Stimulated activated CD4-positive, alpha-beta T cell treated with anti-CD3 and anti-CD28 coated beads, Interleukin-4, amount 100 ng/mL, for 24 hours (primary cell): ENCODE measurements at places on chromosomes 2 and 18.

DNA sequence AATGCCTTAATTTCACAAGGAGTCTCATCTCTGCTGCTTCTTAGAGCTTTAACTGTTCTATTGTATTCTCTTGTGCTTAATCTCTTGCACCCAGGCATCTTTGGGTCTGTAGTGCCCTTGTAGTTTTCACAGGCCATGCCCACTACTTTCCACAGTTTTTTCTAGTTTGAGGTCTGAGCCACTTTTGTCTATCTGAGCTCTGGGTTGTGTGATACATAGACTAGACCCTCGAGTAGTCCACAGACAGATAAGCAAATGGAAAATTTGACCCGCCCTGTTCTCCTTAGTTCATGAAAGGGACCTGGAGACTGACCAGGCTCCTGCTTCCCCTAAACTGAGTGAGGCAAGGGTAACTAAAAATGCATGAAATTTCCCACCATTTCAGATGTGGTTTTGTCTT lies 466.8 kb upstream of the ZEB2 start:
- no peak for DNase-seq

- no peak for DNase-seq
Observed at GRCh38 chr2:241225983-241226382, 37.5 kb downstream of the ANO7 start.

DNA sequence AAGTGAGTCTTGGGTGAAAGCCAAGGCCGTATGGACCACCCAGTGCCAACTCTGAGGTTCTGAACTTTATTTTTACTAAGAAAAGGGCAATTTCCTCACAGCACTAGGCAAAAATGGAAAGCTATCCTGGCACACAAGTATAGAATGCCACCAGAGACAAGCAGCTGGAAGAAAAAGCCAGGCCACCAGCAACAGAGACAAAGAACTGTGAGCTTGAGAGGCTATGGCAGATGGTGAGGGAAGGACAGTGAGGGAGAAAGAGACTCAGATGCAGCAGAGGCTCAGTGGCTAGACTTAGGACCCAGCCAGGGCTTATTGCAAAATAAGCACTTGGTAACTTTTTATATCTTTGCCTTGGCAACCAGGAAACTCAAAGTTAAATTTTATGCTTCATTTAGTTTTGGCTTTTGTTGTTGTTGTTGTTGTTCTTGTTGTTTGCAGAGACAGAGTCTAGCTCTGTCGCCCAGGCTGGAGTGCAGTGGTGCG lies 78.0 kb upstream of the BZW1 start:
- no peak for DNase-seq

GRCh38 chr2:226773291-226773690 lies 26.3 kb downstream of the IRS1 start:
- no peak for DNase-seq

DNA sequence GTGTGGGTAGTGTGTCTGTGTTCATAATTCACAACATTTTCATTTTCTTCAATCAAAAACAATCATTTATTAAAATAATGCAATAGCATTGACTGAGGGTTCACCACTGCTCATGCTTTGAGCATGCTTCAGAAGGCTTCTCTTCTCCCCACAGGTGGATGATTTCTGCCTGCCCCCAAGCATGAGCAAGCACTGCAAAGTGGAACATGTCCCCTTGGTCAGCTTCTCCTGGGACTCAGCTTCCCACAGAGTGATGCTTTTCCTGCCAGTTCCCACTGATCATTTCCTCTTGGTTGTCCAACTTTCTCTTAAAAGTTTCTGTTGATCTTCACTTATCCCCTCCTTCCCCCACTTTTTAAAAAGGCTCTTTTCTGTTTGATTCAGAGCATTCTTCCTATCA lies 31.5 kb upstream of the CDH19 start:
- DNase-seq: no peak

GRCh38 chr2:237170020-237170419 lies 84.3 kb downstream of the COPS8 start:
- DNase-seq: no peak

DNA sequence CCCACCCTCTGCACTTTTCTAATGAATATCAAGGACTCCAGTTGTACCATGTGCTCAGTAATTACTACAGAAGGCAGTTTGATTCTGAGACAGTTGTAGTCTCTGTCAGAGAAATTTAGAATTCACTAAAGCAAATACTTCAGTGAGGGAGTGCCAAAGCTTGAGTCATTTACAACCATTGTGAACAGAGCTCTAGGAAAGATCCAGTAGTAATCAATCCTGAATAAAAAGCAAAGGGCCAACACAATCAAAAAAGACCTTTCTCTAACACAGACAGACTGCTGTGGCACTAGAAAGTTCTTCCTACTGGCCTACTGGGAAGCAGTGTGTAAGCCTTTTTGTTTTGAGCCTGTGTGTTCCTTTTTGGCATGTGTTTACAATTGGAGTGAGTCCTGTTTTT lies 135.6 kb upstream of the UNC80 start:
- no peak for DNase-seq

GRCh38 chr2:178874529-178875240 lies 67.5 kb upstream of the TTN start:
- no peak for DNase-seq
